Stimulated activated naive CD8-positive, alpha-beta T cell treated with anti-CD3 and anti-CD28 coated beads, Interleukin-15, Interleukin-2, amounts not matched to agents 100 U/mL and 50 U/mL, for 24 hours (primary cell): ENCODE measurements at places on chromosomes 16 and 17.

DNA sequence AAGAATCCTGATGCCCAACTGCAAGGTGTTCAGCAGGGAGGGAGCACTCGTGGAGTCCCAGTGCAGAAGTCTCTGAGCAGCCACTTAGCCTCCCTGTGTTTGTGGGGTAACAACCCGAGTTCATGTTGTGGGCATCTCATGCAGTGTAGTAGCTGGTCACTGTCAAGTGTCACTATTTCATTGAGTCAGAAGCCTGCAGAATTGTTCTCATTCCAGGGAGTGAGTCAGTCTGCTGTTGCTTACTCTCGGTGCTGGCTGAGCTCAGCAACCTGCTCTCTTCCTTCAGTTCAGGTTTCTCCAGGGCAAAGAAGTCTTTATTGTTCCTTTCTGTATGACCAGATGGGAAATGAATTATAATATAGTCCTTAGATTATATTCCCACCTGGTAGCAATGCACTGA is 24.1 kb downstream of the HMOX2 start:
- no peak for DNase-seq

- no peak for DNase-seq
Observed at GRCh38 chr16:87086156-87086555, 231.0 kb downstream of the C16orf95 start.

GRCh38 chr17:56890390-56890789 is 23.5 kb downstream of the TRIM25 start:
- DNase-seq, result no peak

DNA sequence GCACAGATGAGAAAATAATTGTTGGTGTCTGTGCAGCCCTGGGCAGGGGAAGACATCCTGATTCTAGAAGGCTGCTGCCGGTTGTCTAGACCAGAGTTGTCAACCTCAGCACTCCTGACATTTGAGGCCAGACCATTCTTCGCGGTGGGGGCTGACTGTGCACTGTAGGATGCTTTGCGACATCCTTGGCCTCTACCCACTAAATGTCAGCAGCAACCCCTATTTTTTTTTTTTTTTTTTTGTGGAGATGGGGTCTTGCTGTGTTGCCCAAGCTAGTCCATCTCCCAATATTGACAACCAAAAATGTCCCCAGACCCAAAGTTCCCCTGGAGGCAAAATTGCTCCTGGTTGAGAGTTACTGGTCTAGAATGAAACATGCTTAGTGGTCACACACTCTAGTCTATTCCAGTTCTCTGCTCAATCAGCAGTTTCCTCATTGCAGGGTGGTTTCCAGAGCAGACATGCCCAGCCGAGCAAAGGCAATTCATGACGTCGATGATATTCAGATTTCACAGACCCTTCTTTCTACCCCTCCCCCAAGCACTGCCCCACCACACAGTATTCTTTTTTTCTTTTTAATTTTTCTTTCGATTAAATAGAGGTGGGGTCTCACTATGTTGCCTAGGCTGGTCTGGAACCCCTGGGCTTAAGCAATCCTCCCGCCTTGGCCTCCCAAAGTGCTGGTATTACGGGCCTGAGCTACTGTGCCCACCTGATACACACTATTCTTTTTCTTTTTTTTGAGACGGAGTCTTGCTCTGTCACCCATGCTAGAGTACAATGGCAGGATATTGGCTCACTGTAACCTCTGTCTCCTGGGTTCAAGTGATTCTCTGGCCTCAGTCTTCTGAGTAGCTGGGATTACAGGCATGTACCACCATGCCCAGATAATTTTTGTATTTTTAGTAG is 9.0 kb downstream of the C17orf99 start:
- DNase-seq, result no peak

DNA sequence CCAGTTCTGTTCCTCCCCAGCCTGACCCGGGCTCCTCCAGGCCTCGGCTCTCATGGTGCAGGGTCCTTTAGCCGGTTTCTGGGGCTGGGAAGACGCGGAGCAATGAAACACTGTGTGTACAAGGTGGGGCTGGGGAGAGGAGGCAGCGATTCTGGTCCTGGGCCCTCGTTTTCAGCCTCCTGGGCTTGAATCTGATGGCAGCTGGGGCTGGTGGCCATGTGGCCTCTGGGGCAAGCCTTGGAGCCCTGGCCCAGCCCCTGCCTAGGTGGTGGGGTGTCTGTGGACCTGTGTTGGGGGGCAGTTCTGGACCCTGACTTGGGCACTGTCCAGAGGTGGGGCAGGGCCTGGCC is 4.1 kb downstream of the FOXJ1 start:
- no peak for DNase-seq

GRCh38 chr16:12257926-12258561 is 281.5 kb downstream of the SNX29 start:
- no peak for DNase-seq

DNA sequence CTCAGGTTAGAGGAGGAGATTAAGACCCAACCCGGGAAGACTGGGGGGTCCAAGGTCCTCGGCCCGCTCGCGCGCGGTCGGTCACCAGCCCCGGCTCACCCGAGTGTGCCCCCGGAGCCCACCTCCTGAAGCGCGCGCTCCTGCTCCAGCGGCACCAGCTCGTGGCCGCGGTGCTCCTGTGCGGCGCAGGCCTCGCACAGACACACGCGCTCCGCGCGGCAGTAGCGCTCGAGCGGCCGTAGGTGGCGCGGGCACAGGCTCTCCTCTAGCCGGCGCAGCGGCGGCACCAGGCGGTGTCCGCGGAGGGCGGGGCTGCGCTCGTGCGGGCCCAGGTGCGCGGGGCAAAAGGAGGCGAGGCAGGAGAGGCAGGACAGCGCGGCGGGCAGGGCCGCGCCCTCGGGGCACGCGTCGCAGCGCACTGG is 618 bp downstream of the TRIM47 start:
- DNase-seq, result peak; percentile 75

DNA sequence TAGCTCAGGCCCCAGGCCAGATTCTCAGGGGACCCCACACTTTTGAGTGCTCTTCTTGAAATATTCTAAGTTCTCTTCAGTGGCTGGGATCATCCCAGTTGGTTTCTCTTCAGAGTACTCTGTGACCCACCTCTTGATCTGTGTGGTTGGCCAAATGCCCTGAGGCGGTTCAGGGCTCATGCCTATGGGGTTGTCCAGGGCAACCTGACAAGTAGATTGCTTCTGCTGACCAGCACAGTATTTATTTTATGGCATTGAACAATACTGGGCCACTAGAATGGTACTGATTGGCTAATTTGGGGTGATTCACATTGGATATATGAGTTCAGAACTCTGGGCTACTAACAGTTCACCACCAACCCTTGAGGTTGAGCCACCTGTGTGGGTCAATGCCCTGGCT is 7.4 kb upstream of the GOSR2 start:
- no peak for DNase-seq

DNA sequence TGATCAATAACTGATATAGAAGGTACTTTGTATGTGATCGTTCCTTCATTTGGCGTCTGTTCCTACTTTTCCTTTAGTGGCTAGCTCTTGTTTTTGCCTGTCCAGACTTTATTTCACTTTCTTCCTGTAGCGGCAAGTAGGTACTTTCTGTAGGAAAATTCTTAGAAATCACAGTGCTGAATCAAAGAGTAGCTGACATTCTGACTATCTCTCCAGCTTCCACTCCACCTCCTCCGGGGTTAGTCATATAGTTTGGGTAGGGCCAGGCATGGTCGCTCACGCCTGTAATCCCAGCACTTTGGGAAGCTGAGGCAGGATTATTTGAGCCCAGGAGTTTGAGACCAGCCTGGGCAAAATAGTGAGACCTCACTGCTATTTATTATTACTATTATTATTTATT is 29.9 kb upstream of the PAFAH1B1 start:
- DNase-seq, result no peak

DNA sequence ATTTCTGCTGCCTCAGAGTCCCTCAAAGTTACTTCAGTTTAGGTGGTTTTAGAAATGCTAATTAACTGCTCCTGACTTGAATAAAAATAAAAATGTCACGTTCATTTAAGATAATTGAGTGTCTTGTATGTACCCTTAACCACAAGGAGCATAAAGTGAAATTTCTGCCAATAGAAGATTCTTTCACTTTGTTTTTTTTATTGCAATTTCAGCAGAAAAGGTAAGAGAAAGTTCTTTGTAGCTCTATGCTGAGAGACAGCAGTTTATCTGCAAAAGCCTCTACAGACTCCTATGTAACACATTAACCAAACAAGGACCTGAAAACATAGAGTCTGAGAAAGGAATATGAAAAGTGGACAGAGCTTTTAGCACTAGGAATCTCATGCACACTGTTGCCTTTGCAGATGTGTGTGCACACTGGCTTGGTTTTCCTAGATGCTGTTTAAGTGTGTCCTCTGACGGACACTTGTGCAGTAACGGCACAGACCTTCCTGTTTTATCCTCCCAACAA is 11.6 kb downstream of the ARHGAP44 start:
- no peak for DNase-seq

DNA sequence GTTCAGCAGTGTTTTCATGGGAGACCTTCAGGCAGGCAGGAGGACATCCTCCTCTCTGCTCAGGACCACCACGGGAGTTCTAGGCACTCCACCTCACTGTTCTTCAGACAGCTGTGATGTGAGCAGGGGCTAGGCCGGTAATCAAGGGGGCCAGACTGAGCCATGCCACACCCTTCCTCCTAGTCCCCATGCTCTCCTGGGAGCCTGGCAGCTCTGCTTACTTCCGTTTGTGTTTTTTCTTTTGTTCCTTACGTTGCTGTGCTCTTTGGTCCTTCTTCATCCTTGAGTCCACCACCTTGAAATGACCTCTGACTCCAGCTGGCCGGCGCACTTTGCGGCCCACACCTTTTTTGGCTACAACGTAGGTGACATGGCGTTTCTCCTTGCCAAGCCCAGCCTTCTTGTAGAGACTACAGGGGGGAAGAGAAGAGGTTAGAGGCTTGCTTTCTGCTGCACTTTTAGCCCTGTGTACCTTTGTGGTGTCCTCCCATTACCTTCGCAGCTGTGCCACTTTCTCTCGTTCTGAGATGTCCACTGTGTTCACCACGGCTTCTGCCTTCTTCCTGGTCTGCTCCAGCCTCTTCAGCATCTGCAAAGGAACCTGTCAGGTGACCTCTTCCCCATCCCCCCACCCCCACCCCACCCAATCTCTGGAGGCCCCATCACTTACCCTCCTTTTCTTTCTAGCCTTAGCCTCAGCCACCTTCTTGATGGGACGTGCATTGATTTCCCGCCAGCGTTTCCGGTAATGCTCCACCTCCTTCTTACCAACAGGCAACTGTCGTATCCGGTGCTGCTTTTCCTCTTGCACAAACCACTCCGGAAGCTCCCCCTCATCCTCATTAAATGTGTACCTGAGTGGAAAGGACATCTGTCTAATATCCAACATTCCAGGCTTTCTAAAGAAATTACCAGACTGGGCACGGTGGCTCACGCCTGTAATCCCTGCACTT is 7.4 kb upstream of the PSMC5 start:
- no peak for DNase-seq

GRCh38 chr17:64470625-64471024 is 21.7 kb downstream of the MILR1 start:
- DNase-seq, result no peak

- DNase-seq, result no peak
Observed at GRCh38 chr17:44820631-44821212, 9.4 kb downstream of the GJC1 start.

GRCh38 chr16:57178196-57178595 is 7.6 kb downstream of the PSME3IP1 start:
- no peak for DNase-seq

GRCh38 chr16:2028620-2029220 is 2.0 kb downstream of the NHERF2 start:
- no peak for DNase-seq

GRCh38 chr16:30186444-30186781 is 3.0 kb downstream of the CORO1A start:
- no peak for DNase-seq

DNA sequence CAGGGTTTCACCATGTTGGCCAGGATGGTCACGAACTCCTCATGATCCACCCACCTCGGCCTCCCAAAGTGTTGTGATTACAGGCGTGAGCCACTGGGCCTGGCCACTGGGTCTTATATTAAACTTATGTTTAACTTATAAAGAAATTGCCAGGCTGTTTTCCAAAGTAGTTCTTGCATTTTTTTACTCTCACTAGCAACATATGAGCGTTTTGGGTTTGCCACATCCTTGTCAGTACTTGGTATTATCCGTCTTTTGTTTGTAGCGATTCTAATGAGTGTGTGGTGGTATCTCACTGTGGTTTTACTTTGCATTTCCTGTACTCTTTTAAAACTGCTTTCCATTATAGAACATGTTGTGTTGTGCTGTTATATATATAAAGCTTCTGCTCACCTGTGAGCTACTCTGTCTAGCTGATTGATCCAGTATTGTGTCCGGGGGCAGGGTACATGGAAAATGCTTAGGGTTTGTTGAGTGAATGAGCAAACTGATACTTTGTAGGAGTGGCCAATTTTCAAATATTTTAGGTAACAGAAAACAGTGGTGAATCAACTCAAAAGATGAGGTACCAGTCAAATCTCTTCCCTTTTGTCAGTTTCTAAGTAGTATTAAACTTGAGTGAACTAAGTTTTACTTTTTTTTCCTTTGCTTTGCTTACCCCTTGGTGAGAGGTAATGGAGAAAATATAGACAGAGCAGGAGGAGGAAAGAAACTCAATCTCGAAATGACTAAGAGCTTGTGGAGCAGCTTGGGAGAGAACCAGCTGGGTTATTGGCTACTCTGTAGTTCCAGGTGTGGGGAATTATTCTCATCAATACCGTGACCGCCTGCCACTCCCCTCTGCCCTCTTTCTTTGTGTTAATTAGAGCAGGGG is 75.8 kb downstream of the PITPNC1 start:
- no peak for DNase-seq

- no peak for DNase-seq
Observed at GRCh38 chr16:30605158-30605557, 5.0 kb downstream of the ZNF689 start.
